ENCODE measurements at places on chromosomes 12 and 14. TPM values are rescaled to one million over a fixed set of nuclear protein-coding genes. Genes with fewer than 3 reads are reported as not detected.

- DNase-seq = no peak
Observed at GRCh38 chr14:95679148-95679815, 6.9 kb upstream of the TCL1B start.

- DNase-seq = no peak
Observed at GRCh38 chr12:24244231-24244630, 294.8 kb upstream of the SOX5 start.

The CEP170B gene
- total RNA-seq = 30.3 TPM

DNA sequence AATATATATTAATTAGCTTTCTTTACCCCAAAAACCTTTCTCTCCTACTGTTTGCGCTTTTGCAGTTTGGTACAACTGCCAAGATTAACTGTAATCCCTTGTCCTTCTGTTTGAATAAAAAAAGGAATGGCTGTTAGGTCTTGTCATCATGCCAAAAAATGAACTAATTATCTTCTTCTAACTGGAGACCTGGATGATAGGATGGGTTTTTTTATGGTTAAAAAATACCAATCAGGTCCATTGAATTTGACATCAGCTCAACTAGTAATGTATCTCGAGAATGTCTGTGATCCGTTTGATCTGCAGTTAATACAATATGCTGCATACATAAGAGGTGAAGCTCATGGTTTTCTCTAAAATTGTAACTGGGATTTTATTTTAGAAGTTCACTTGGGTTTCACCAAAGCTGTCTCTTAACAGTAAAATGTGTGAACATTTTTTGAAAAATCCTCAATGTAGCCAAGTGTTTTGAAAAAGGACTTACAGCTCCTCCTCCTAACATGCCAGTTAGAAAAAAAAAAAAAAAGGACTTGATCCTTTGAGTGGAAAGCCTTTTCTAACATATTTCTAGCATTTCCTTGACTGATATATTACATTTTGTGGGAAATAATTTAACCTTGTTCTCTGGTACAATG, 96.8 kb downstream of the SRGAP1 start:
- no peak for DNase-seq

GRCh38 chr14:41615011-41615595, 8.4 kb downstream of the LRFN5 start:
- no peak for DNase-seq

DNA sequence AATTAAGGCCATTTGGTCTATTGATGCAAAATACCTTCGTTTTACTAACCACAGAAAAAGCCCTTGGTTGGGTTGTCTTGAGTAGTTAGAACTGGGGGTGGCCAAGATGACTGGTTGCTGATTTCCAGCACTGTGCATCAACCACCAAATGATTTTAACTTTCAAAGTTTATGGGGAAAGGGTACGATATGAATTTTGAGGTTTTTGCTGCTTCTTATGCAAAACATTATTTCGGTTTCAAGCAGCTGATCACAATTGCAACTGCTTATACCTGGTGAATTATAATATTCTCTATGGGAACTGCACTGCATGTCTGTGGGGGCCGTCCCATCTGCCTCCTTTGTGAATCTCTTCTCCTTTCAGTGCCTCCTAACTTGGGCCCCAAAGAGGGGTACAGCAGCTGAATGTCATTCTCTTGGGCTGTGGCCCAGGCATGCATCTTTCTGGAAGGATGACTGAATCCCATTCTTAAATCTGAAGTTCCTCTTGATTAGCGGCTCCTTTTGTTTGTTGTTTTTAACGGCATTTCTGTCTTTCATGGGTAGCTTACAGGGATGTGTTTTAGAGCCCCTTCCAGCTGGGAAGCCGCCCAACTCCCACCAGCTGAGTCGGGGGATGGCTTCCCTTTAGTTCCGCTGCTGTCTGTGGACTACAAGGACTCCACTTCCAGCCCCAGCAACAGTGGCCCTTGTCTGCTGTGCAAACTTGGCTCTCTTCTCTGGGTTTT, 479.8 kb downstream of the ZFP36L1 start:
- DNase-seq = no peak

DNA sequence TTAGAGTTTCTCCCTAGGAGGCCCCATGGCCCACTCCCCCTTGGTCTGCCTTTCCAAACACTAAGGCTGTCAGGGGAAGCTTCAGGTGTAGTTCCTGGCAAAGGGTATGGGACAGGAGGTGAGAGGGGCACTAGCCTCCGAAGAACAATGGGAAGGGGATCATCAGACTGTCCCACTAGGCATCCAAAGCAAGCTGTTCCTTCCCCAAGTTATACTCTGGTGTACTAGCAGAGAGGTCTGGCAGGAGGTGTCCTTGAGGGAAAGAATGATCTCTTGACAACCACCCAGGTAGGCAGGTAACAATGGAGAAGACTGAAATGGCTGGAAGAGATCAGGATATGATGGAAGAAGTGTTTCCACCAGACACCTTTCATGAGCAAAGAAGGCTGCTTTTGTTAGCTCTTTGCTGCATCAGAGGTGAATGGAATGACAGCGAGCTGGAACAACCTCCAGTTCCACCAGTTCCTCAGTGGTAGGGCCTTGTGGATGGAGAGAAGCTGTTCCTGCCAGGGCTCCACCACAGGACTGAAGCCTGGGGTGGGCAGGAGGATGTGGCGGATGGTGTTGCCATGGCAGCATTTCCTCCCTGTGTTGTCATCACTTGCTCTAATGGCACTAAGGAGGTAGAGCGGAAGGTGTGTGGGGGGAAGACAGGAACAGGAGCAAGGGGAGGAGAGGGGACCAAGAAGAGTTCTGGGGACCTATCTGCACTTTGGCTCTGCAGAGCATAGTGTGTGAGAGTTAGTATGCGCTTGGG, 2.3 kb upstream of the AGAP2 start:
- no peak for DNase-seq

DNA sequence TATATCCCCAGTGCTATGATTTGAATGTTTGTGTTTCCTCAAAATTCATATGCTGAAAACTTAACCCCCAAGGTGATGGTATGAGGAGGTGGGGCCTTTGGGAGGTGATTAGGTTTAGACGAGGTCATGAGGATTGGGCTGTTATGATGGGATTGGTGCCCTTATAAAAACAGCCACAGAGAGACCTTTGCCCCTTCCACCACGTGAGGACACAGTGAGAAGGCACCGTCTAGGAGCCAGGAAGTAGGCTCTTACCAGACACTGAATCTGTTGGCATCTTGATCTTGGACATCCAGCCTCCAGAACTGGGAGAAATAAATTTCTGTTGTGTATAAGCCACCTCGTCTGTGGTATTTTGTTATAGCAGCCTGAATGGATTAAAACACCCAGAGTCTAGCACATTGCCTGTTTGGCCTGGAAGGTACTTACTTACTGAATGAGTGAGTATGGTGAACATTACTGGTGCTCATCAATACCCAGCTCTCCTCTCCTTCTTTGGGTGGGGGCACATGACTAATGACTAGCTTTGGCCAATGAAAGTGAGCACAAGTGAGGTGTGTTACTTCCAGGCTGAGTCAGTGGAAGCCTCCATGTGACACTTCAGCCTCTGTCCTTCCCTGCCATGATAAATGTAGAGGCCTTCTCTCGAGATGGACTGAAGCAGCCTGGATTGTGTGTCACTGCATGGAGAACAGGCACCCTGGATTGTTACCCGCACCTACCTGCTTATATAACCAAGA, 72.4 kb upstream of the CHST11 start:
- no peak for DNase-seq

DNA sequence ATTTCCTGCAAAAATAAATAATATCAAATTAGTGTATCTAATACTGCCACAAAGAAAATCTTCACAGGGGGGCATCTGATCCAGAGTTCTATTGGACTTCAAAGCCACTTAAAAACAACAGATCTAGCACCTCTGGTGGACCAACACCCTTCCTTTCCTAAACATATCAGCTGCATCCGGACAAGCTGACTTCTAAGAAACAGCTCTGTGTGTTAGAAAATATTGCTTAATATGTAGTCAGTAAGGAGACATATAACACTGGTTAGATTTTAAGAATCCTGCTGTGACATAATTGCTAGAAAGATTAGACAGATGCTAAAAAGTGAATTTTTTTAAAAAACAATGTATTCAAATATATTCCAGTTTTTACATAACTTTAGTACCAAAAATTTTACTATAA, 61.1 kb upstream of the PTPRB start:
- DNase-seq = no peak

DNA sequence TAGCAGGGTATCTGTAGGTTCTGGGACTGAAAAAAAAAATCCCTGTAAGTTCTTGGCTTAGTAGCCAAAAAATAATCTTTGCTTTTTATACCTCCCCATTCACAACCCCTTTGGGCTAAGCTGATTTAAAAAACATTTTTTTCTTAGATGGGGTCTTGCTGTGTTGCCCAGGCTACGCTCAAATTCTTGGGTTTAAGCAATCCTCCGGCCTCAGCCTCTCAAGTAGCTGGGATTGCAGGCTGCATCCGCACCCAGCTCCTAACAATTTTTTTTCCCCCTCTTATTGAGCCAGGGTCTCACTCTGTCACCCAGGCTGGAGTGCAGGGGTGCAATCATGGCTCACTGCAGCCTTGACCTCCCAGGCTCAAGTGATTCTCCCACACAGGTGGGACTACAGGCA, 9.1 kb upstream of the ISM2 start:
- DNase-seq = no peak

- DNase-seq = no peak
Observed at GRCh38 chr14:64865109-64865508, 14.6 kb downstream of the SPTB start.

- DNase-seq = peak; percentile 79
Observed at GRCh38 chr12:57250956-57251355, at the start of gene STAC3. Gene STAC3, minus strand, starts transcription at chr12:57251187. Its CDS starts 1,551 bp downstream, at chr12:57249636.

- DNase-seq = no peak
Observed at GRCh38 chr12:18837025-18837424, 99.1 kb downstream of the CAPZA3 start.

The FAM186B gene
- total RNA-seq = 0.19 TPM

DNA sequence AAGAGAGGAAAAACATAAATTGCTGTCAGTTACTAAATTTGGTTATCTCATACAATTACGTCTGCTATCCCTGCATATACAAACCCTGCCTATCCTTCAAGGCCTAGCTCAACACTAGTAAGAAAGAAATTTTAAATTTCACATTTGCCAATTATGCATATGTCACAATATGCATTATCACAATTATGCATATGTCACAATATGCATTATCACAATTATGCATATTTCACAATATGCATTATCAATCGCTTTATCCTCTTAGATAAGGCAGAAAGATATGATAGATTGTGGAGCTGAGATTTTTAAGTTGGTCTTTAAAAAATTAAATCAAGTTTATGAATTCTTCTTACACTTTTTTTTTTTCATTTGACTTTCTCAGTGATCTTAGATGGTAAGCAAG, 195.0 kb upstream of the ABCD2 start:
- DNase-seq = no peak

The RILPL2 gene
- total RNA-seq = 3.3 TPM

- DNase-seq = no peak
Observed at GRCh38 chr14:55028476-55028875, 1.4 kb downstream of the SOCS4 start.

- no peak for DNase-seq
Observed at GRCh38 chr12:114704096-114704495, 20.1 kb upstream of the TBX3 start.

The RIMBP2 gene
- total RNA-seq = not detected

The OTX2 gene
- total RNA-seq = not detected

The ENDOU gene
- total RNA-seq = 0.51 TPM

GRCh38 chr12:58914457-58914856, 5.8 kb downstream of the LRIG3 start:
- DNase-seq = no peak

- DNase-seq = no peak
Observed at GRCh38 chr14:92754966-92755365, 6.5 kb upstream of the LGMN start.

The SMAGP gene
- total RNA-seq = 16.2 TPM

GRCh38 chr12:30823156-30823699, 68.5 kb upstream of the CAPRIN2 start:
- DNase-seq = no peak

- DNase-seq = peak; percentile 83
Observed at GRCh38 chr12:56193025-56193578, 3.8 kb upstream of the SMARCC2 start.

The DEPDC4 gene
- total RNA-seq = 2.9 TPM

The EXOC5 gene
- 77.1 TPM for total RNA-seq

DNA sequence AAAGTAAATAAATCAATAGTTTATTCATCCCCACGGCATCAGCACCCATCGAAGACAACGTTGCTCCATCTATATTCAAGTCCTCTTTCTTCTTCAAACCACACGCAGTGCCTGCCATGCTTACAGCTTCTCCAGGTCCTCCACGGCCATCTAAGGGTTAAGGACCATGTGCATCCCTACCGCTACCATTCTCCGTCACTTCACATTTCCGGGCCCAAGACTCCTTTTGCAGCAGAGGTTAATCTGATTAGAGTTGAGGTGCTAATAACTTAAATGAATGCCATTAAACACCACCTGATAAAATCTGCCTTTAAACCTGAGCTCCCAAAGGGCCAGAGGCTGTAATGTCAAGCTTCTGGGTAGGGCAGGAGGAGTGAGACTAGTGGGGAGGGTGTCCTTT, 79.7 kb upstream of the CCND2 start:
- DNase-seq = no peak

- no peak for DNase-seq
Observed at GRCh38 chr12:6788972-6789924, at the start of gene CD4. Gene CD4, plus strand, starts transcription at chr12:6789528. Its CDS starts 10,611 bp downstream, at chr12:6800139.

The ATP2A2 gene
- total RNA-seq = 114 TPM

DNA sequence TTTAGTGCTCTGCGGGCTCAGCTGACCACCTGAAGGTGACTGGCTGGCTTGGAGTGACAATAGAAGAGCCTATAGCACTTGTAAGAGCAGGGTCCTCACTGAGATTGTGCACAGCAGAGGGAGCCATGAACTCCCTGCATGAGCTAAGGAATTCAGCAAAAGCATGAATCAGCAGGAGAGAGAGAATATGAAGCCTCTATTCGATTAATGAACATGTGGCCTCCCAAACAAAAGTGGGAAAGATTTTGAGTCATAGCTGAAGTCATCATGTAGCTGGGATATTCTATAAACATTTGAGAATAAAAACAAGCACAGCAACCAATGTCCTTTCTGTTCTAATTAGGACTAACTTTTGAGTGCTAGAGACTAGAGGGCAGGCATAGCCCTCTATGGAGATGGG, 626.6 kb downstream of the DIO2 start:
- peak; percentile 89 for DNase-seq

DNA sequence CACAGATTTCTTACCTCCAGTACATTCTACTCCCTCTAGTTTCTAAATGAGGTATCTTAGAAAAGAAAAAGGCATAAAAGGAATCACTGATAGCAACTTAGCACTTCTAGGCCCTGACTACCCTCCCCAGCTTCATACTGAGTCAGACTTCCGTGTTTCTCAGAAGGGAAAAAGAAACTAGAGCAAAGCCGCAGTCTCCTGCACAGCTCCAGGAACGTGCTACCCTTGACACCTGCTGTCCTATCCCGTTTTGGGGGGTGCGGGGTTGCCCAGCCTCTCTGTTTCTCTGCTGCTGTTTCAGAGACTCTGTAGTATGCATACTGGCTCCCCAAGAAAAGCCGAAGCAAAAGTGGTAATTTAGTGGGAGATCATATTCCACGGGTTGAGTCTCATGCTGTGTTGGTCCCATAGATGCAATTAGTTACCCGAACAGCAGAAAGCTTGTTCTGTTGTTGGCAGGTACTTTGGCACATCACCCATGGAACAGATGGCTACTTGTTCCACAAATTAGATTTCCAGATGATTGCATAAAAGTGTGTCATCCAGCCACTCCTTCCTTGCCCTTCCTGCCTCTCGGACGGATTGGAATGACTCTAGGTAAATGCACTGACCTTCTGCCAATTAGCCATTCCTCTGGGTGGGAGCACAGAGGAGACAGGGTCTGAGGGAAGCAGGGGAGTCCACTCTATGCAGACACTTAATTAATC, 438.1 kb downstream of the FUT8 start:
- no peak for DNase-seq

GRCh38 chr12:121228919-121229665, 19.2 kb downstream of the P2RX4 start:
- DNase-seq = no peak

The KRT7 gene
- total RNA-seq = 2.2 TPM

The DACT1 gene
- total RNA-seq = 1.5 TPM

Measured in LHCN-M2 (cell line).